Mesothelial cell of epicardium (in vitro differentiated cells): ENCODE measurements at places on chromosomes 4 and X. TPM values are rescaled to one million over a fixed set of nuclear protein-coding genes. Genes with fewer than 3 reads are reported as not detected.

The AP1S2 gene
- total RNA-seq = 34.9 to 45.7 TPM (median 35.6 TPM) in 3 replicates

The ZMAT1 gene
- total RNA-seq = 13.4 to 13.6 TPM (median 13.5 TPM) in 3 replicates

The MTNR1A gene
- 0.40 to 0.80 TPM (median 0.75 TPM) in 3 replicates for total RNA-seq

The LRP2BP gene
- total RNA-seq = 1.4 to 1.9 TPM (median 1.6 TPM) in 3 replicates

The SMIM14 gene
- 13.7 to 16.7 TPM (median 15.9 TPM) in 3 replicates for total RNA-seq

The GPM6B gene
- 5.4 to 7.0 TPM (median 6.2 TPM) in 3 replicates for total RNA-seq

The PPID gene
- 20.5 to 23.1 TPM (median 21.3 TPM) in 3 replicates for total RNA-seq

- H3K27me3 ChIP-seq = no peaks in the 10 kb centered on the region
- H3K4me3 ChIP-seq = no peak overlapping the region
- no peak for DNase-seq
- H3K27ac ChIP-seq = no peak overlapping the region
- H3K4me1 ChIP-seq = no peaks in the 10 kb centered on the region
- H3K36me3 ChIP-seq = no peaks in the 10 kb centered on the region
Measured at GRCh38 chr4:121594796-121595526, 101.8 kb downstream of the ANXA5 start.

GRCh38 chr4:38166082-38166481, 205.9 kb downstream of the PTTG2 start:
- peaks cover 30% of the 10 kb centered on the region for H3K4me1 ChIP-seq
- no peaks in the 10 kb centered on the region for H3K27me3 ChIP-seq
- DNase-seq = no peak
- H3K36me3 ChIP-seq = no peaks in the 10 kb centered on the region

DNA sequence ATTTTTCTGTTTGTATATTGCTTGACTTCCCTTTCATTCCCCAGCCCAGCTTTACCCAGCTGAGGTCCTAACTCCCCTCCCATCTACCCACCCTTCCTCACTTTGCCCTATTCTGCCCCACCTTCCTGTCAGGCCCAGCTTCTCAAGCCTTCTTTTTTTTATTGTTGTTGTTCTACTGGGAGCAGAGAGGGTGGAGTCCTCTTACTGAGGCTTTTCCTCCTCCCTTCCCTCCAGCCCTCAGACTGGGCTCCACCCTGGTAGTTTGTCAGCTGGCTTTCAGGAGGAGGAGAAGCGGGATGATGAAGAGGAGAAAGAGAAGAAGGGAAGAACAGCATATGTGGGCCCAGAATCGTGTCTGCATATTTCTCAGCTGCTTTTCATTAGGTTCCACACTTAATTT, 3.2 kb upstream of the KLF8 start:
- DNase-seq = no peak
- H3K27ac ChIP-seq = no peak overlapping the region
- H3K4me3 ChIP-seq = no peak overlapping the region
- H3K27me3 ChIP-seq = peaks cover 32% of the 10 kb centered on the region

- peaks cover 23% of the 10 kb centered on the region for H3K4me1 ChIP-seq
- DNase-seq = no peak
- H3K27ac ChIP-seq = no peak overlapping the region
- H3K4me3 ChIP-seq = no peak overlapping the region
- H3K27me3 ChIP-seq = no peaks in the 10 kb centered on the region
Measured at GRCh38 chr4:186887291-186887700, 163.6 kb upstream of the FAT1 start.

DNA sequence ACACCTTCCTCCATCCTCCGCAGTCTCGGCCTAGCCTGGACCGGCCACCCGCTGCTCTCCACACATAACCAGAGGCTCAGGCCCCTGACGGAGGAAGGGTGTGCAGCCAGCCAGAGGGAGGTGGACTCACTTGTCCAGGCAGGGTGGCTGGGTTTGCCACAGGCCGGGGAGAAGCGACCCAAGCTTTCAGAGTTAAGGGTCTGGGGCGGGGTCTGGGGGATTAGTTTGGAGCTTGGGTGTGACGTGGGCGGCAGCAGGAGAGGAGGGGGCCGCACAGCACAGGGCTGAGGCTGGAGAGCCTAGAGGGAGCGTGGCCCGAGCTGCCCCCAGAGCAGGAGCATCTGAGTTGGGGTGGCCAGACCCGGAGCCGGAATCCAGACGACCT, 22.4 kb upstream of the CPLX1 start:
- no peak overlapping the region for H3K4me3 ChIP-seq
- H3K36me3 ChIP-seq = peaks cover 16% of the 10 kb centered on the region
- H3K27ac ChIP-seq = no peak overlapping the region

DNA sequence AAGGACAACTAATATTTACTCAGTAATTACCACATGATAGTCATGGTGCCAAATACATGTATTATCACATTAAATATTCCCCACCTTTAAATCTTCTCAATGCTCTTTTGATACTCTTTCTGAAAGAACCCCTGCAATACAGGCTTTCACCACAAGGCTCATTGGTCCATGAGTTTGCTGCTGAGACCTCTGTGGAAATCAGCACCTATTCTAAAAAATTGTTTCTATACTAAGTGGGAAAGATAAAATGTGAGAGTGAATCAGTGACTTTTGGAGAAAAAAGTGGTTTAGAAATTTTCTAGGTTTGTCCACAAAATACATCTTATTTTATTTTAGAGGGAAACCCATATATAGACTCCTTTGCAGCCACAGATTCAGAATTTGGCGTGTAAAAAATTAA, 257.3 kb downstream of the ZIC3 start:
- no peak overlapping the region for H3K27ac ChIP-seq
- no peak for DNase-seq
- H3K4me1 ChIP-seq = no peaks in the 10 kb centered on the region

DNA sequence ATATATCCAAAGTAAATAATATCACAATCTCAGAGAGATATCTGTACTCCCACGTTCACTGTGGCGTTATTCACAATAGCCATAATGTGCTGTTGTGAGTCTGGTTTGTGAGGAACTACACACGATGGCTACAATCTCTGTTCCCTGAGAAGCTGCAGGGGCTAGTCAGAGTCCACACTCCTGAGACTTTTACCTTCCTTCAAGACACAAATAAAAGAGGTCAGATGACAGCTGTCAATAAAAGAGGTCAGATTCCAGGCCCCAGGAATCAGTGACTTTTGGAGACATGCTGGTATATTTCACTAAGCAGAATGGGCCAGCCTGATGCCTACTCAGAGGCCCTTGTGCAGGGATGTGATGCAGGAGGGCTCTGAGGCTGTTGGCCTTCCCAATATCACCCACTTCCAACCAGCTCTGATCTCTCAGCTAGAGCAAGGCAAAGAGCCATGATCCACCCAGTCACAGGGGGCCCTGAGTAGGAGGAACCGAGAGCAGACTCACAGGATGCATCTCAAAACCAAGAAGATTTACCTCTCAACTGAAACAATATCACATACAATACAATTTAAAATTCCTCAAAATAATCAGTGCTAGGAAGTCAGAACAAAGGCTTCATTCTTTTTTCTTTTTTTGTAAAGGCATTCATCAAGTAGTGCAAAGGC, 13.8 kb downstream of the FRYL start:
- H3K27me3 ChIP-seq = no peaks in the 10 kb centered on the region
- no peak overlapping the region for H3K4me3 ChIP-seq
- H3K36me3 ChIP-seq = peaks cover 4% of the 10 kb centered on the region
- no peaks in the 10 kb centered on the region for H3K4me1 ChIP-seq
- DNase-seq = no peak

DNA sequence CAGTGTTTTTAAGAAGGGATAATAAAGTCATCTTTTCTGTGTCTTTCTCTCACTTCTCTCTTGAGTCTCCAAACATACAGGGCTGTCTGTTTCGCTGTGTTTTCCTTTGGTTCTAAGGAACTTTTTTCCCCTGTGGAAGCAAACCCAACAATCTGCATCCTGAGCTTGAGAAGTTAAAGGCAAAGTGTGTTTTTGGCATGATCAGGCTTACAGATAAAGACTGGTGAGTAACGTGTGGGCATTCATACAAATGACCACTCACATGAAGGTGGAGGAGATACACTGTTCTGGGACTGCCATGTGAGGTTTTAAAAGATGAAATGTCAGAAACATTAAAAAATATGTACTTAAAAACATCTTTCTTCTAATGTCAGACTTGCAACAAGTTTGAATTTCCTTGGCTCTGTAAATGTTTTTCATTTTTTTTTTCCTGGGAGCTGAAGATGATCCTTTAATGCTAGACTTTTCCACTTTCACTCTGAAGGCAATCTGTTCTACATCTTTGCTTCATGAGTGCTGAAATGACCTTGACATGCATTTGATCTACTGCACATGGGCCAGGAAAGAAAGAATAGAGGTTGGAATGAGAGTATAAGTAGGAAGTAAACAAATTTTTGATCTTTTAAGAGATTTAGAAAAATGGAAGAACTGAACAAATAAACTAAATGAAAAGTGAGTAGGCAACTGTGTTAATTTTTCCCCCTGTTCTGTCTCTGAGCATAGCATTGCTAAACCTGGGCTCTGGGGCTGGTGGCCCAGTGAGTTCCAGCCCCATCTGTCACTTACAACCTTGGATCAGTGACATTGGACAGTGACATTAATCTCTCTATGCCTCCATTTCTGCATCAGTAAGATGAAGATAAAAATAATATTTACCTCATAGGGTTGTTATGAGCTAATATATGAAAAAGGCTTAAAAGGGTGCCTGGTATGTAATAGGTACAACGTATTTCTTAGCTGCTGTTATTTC, 151.1 kb upstream of the TBC1D9 start:
- H3K4me1 ChIP-seq = peaks cover 27% of the 10 kb centered on the region
- H3K36me3 ChIP-seq = peaks cover 6% of the 10 kb centered on the region
- no peaks in the 10 kb centered on the region for H3K27me3 ChIP-seq
- H3K4me3 ChIP-seq = no peak overlapping the region

- no peaks in the 10 kb centered on the region for H3K27me3 ChIP-seq
- no peak overlapping the region for H3K4me3 ChIP-seq
- no peak for DNase-seq
- H3K27ac ChIP-seq = no peak overlapping the region
- peaks cover 31% of the 10 kb centered on the region for H3K36me3 ChIP-seq
Measured at GRCh38 chr4:25320336-25320735, 7.8 kb downstream of the ZCCHC4 start.

- no peaks in the 10 kb centered on the region for H3K27me3 ChIP-seq
- DNase-seq = no peak
- H3K4me1 ChIP-seq = no peaks in the 10 kb centered on the region
- no peak overlapping the region for H3K27ac ChIP-seq
- no peak overlapping the region for H3K4me3 ChIP-seq
Measured at GRCh38 chr4:52574036-52574435, 85.1 kb downstream of the USP46 start.

GRCh38 chrX:15170927-15171326, 99.0 kb downstream of the ASB9 start:
- H3K36me3 ChIP-seq = no peaks in the 10 kb centered on the region
- no peak overlapping the region for H3K27ac ChIP-seq
- no peaks in the 10 kb centered on the region for H3K4me1 ChIP-seq

DNA sequence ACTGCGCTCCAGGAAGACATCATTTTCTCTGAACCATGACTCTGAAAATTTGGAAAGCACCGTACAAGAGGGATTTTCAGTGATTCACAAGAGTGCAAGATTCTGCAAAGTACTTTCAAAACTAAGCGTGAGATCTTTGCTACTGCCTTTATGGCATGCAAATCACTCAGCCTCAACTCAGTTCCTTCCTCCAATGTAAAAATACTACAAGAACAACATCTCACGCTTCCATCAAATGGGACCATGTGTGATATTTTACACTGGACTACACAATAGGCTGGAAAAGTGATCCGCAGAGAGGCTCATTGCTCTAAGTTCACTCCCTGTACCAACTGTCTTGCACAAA, 674 bp upstream of the IL15 start:
- peaks cover 55% of the 10 kb centered on the region for H3K27me3 ChIP-seq
- no peaks in the 10 kb centered on the region for H3K36me3 ChIP-seq
- peaks cover 5% of the 10 kb centered on the region for H3K4me1 ChIP-seq
- no peak for DNase-seq
- peak overlapping the region; percentile 93 for H3K4me3 ChIP-seq

DNA sequence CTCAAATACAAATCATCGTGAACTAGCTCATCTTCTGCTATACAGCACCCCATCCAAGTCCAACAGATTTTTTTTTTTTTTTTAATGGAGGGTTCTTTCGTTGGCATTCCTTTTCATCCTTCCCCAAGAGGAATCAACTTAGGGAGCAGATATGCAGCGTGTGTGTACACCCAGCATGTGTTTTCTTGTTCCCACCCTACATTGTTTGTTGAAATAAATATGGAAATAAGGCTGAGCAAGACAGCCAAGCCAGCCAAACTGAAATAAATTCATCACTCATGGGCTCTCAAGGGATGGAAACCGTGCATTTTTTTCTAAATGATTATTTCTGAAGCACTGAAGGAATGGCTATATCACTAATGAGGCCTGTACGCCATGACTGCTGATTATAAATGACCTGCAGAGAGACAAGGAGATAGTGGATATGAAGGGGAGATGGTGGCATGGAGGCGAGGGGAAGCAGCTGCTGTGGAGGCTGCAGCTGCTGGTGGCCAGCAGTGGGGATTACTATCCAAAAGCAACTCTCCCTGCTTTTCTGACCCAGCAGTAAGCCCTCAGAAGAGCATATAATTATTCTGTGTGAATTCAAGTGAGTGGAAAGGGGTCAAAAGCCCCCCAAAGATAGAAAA, 173.9 kb downstream of the MGST2 start:
- no peak for DNase-seq
- no peak overlapping the region for H3K4me3 ChIP-seq
- H3K27ac ChIP-seq = peak overlapping the region; percentile 13
- no peaks in the 10 kb centered on the region for H3K27me3 ChIP-seq
- H3K36me3 ChIP-seq = no peaks in the 10 kb centered on the region
- peaks cover 31% of the 10 kb centered on the region for H3K4me1 ChIP-seq
